Ascending aorta (tissue), 2 donors: ENCODE measurements at places on chromosomes 7 and 10. TPM values are rescaled to one million over a fixed set of nuclear protein-coding genes. Genes with fewer than 3 reads are reported as not detected.
A peak's percentile ranks its signal among the peaks of the same experiment; 100 is the strongest.

DNAH11 gene
- total RNA-seq: 0.75 TPM

CELF2 gene
- 26.6 TPM for total RNA-seq

PLCE1 gene
- total RNA-seq: 3.8 TPM

AGR2 gene
- not detected for total RNA-seq

MGMT gene
- 7.0 TPM for total RNA-seq

HYAL4 gene
- total RNA-seq: not detected

PTPRZ1 gene
- total RNA-seq: 0.64 TPM

GDF2 gene
- 0.21 TPM for total RNA-seq

OR2A42 gene
- not detected for total RNA-seq

SEC61A2 gene
- total RNA-seq: 1.9 TPM

SLC13A1 gene
- total RNA-seq: not detected

OPN1SW gene
- not detected for total RNA-seq

DNA sequence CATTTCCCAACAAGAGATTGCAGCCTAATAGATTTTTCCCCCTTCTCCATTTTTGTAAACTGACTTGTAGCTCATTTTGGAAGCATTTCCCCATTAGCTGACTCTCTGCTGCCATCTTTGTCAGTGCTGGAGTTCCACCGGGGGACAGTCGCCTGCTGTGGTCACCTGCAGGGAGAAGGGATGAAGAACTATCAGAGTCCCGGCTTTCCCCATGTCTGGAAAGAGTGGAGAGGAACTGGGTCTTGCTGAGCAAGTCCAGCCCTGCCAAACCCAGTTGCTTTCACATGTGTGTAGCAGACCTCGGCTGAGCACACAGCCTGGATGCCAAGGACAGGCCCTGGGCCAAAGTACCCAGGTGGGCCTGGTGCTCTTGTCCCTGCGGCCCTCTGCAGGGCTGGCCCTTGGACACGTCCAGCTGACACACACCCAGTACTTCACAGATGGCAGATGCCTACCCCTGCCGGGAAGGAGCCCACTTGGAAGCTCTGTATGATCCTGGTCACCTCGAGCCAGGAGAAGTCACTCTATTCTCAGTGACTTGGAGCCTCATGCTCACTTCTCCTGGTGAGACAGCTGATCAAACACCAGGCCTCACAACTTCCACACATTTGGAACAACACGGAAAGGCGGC, 157.3 kb upstream of the NPVF start:
- peaks cover 8% of the 10 kb centered on the region for H3K4me1 ChIP-seq
- H3K4me3 ChIP-seq: no peak overlapping the region
- H3K36me3 ChIP-seq: no peaks in the 10 kb centered on the region

- no peak overlapping the region for H3K27ac ChIP-seq
- no peak overlapping the region for H3K4me3 ChIP-seq
- H3K4me1 ChIP-seq: no peaks in the 10 kb centered on the region
- no peaks in the 10 kb centered on the region for H3K36me3 ChIP-seq
Measured at GRCh38 chr7:121500360-121501058, 104.4 kb upstream of the FAM3C start.

DNA sequence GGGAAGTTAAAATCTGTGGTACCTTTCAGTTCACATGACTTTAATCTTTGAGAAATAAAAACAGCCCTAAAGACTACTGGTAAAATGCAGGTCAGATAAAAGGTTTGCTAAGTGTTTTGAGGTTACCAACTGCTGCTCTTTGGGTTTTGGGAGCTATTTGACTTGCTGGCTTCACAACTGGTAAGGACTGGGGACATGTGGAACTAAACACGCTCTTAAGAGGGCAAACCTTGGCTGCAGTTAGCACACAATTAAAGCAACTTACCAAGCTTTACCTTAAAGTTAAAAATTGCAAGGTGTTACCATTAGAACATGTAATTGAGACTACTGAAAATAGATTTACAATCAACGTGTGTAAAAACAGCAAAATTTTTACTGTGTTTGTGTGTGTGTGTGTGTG, 220.2 kb downstream of the PHF14 start:
- no peaks in the 10 kb centered on the region for H3K27me3 ChIP-seq
- DNase-seq: no peak
- no peaks in the 10 kb centered on the region for H3K4me1 ChIP-seq
- H3K27ac ChIP-seq: no peak overlapping the region

DNA sequence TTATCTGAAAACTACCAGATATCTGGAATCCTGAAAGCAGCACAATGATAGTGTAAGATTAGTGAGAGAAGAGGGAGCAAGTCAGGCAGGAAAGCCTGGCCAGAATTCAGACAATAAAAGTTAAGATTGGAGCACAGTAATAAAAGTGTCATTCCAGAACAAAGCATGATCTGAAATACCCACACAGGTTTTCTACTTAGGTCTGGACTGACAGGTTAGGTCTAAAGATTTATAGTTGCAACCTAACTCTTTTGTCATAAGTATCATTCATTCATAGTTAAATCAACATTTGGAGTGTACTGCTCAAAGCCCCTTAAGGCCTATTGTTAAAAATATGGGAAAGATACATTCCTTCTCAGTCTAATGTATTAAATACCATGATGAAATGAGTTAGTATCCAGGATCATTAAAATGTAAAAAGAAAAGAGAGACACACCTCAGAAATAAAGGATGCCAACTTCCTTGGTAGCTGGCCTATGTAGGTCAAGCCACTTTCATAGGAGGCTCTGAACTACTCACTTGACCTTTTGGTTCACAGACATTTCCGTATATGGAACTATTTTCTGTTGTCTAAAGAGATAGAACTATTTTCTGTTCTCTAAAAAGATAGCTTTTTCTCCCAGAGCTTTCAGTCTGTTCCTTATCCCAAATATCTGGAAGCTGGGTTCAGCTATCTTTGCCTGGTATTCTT, 105.2 kb downstream of the FAS start:
- no peaks in the 10 kb centered on the region for H3K4me1 ChIP-seq
- no peak overlapping the region for H3K4me3 ChIP-seq
- H3K27ac ChIP-seq: no peak overlapping the region
- H3K27me3 ChIP-seq: no peaks in the 10 kb centered on the region
- no peaks in the 10 kb centered on the region for H3K36me3 ChIP-seq

GRCh38 chr7:134458341-134458805, 527 bp downstream of the AKR1B1 start:
- peak overlapping the region; percentile 83 for H3K27ac ChIP-seq
- H3K36me3 ChIP-seq: no peaks in the 10 kb centered on the region
- no peak for DNase-seq
- peaks cover 2% of the 10 kb centered on the region for H3K4me1 ChIP-seq
- no peaks in the 10 kb centered on the region for H3K27me3 ChIP-seq
- peak overlapping the region; percentile 79 for H3K4me3 ChIP-seq

GRCh38 chr10:112669989-112670388, 223.0 kb downstream of the VTI1A start:
- no peaks in the 10 kb centered on the region for H3K4me1 ChIP-seq
- H3K36me3 ChIP-seq: peaks cover 10% of the 10 kb centered on the region
- no peaks in the 10 kb centered on the region for H3K27me3 ChIP-seq
- no peak overlapping the region for H3K4me3 ChIP-seq
- no peak overlapping the region for H3K27ac ChIP-seq

GRCh38 chr7:138237995-138238394, 161.7 kb downstream of the AKR1D1 start:
- H3K4me3 ChIP-seq: no peak overlapping the region

DNA sequence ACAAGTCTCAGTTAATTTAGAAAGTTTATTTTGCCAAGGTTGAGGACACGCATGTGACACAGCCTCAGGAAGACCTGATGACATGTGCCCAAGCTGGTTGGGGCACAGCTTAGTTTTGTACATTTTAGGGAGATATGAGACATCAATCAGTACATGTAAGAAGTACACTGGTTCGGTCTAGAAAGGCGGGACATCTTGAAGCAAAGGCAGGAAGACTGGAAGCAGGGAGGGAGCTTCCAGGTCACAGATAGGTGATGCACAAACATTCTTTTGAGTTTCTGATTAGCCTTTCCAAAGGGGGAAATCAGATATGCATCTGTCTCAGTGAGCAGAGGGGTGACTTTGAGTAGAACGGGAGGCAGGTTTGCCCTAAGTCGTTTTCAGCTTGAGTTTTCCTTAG, 29.4 kb upstream of the LANCL2 start:
- H3K4me1 ChIP-seq: no peaks in the 10 kb centered on the region
- no peak overlapping the region for H3K4me3 ChIP-seq
- no peak overlapping the region for H3K27ac ChIP-seq

- H3K27ac ChIP-seq: no peak overlapping the region
- DNase-seq: no peak
- no peaks in the 10 kb centered on the region for H3K4me1 ChIP-seq
- H3K27me3 ChIP-seq: no peaks in the 10 kb centered on the region
- no peak overlapping the region for H3K4me3 ChIP-seq
Measured at GRCh38 chr7:151551820-151552219, 32.1 kb upstream of the RHEB start.

GRCh38 chr7:151012911-151013347, 11.4 kb downstream of the ATG9B start:
- peaks cover 14% of the 10 kb centered on the region for H3K27me3 ChIP-seq
- H3K4me3 ChIP-seq: no peak overlapping the region
- DNase-seq: no peak
- H3K4me1 ChIP-seq: peaks cover 11% of the 10 kb centered on the region
- H3K27ac ChIP-seq: no peak overlapping the region
- H3K36me3 ChIP-seq: no peaks in the 10 kb centered on the region

- DNase-seq: no peak
- H3K27ac ChIP-seq: peak overlapping the region; percentile 66
- peaks cover 18% of the 10 kb centered on the region for H3K4me1 ChIP-seq
- H3K36me3 ChIP-seq: no peaks in the 10 kb centered on the region
- no peaks in the 10 kb centered on the region for H3K27me3 ChIP-seq
Measured at GRCh38 chr10:24652381-24652957, 71.2 kb downstream of the ARHGAP21 start.

DNA sequence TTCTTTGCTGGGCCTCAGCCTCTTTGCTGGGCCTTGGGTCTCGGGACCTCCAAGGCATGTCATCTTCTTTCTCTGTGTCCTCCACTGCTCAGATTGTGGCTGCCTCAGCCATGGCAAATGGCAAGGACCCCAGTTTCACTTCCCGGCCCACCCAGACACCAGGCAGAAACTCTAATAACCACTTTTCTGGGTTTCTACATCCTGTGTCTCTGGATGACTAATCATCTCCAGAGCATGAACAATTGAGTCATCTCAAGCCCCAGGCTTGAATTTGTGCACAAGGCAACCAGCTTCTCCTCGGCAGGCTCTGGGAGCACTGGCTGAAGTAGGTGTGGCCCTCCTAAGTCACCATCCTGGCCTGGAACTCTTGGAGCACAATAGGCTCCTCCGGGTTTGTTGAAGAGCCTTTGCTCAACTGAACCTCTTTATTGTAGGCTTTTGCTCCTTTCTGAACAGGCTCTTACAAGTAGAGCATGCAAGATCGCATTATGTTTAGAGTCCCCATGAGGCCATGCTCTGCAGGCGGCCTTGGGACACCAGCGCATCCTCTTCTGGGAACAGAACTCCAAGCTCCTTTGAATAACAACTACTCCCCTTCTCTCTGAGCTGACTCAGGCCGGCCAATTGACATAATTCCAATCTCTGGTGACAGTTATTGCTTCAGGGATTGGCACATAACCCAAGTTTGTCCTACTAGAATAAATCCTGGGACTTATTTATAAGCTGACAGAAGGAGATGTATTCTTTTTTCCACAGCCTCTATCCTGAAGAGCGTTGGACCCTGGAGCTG, 218.1 kb downstream of the WDR11 start:
- H3K4me1 ChIP-seq: no peaks in the 10 kb centered on the region
- no peak for DNase-seq
- no peak overlapping the region for H3K27ac ChIP-seq
- no peaks in the 10 kb centered on the region for H3K36me3 ChIP-seq

GRCh38 chr10:130041451-130042371, 68.9 kb downstream of the C10orf143 start:
- no peak overlapping the region for H3K4me3 ChIP-seq
- H3K27me3 ChIP-seq: no peaks in the 10 kb centered on the region
- no peaks in the 10 kb centered on the region for H3K36me3 ChIP-seq
- H3K27ac ChIP-seq: no peak overlapping the region
- DNase-seq: peak; percentile 12

DNA sequence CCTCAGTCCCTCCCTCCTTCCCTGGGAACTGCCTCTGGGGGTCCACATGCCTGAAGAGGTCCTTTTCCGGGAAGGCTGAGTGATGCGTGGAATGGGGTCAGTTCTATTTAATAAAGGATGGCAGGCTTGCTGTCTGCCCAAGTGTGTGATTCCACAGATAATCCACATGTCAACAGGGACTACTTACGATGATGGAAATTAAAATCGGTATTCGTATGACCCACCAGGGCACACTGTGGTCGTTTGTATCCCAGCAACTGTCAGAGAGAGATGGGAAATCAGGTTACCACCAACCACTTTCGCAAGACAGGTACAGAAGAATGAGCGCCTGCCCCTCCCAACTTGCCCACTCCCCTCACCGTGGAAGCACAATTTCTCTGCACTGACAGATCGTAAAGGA, 110.3 kb downstream of the VIPR2 start:
- H3K4me1 ChIP-seq: no peaks in the 10 kb centered on the region
- no peak overlapping the region for H3K27ac ChIP-seq
- H3K27me3 ChIP-seq: no peaks in the 10 kb centered on the region
- peaks cover 28% of the 10 kb centered on the region for H3K36me3 ChIP-seq
- no peak for DNase-seq
- H3K4me3 ChIP-seq: no peak overlapping the region

DNA sequence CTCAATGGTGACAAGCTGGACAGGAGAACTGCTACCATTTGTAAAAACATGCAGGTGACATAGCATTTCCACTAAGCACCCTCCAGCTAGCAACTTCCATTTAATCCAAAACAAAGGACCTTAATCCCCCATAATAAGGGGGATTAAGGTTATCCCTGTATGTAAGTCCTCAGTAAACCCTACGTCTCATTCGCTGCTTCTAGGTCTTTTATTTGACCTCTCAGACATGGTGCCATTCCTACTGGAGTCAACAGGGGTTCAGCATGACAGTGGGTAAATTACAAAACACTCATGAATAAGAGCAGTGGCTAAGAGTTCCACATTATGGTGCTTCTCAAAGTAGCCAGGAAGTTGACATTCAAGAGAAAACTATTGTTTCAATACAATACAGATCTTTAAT, 121.8 kb upstream of the CAV2 start:
- H3K4me3 ChIP-seq: no peak overlapping the region
- H3K27ac ChIP-seq: no peak overlapping the region
- no peaks in the 10 kb centered on the region for H3K27me3 ChIP-seq
- DNase-seq: no peak

DNA sequence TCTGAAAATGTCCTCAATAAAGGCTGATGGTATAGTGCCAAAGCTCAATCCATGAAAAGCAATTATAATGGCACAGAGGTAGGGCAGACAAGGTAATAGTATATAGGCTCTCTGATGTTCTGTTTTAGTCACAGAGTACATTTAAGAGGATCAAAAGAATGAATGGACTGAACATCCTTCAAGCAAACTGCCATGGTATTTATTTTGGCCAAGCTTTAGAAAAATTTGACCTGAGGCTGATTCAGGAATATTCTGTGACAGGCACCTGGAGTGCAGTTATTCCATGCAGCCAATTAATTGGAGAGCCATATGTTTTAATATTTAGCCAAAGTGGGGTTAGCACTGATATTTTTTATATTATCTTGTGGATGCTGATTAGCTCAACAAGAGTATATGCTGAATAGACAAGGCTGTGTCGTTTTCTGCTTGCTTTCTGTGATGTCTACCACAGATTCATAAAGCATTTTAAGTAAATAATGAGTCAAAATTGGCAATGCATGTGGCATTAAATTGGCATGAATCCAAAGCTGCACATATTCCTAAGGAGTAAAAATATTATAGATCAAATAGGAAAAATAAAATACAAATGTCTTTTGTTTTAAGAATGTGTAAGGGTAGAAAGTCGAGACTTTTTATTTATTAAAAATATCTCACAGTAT, 177.4 kb downstream of the PCLO start:
- H3K36me3 ChIP-seq: no peaks in the 10 kb centered on the region
- H3K4me3 ChIP-seq: no peak overlapping the region
- H3K4me1 ChIP-seq: no peaks in the 10 kb centered on the region
- no peak for DNase-seq
- H3K27me3 ChIP-seq: no peaks in the 10 kb centered on the region
- no peak overlapping the region for H3K27ac ChIP-seq
